ENCODE measurements at places on chromosomes 6 and 20. TPM values are rescaled to one million over a fixed set of nuclear protein-coding genes. Genes with fewer than 3 reads are reported as not detected.

The HCRTR2 gene
- total RNA-seq, result not detected

The SMLR1 gene
- not detected for total RNA-seq

The GJA1 gene
- total RNA-seq, result 46.3 TPM

The SPATA25 gene
- 4.3 TPM for total RNA-seq

The RIPPLY2 gene
- total RNA-seq, result not detected

The SLC17A4 gene
- not detected for total RNA-seq

DNA sequence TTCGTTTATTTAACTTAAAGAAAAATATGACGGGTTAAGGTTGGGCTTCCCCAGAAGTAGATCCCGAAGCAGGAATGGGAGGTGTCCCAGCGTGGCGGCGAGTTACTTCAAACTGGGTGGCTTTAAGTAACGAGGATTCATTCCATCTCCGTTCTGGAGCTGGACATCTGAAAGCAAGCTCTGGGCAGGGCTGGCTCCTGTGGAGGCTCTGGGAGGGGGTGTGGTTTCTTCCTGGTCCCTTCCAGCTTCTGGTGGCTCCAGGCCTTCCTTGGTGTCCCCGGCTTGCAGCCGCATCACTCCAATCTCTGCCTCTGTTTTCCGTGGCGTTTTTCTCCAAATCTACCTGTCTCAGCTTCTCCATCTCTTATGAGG lies 47.3 kb upstream of the BHLHE23 start:
- no peak overlapping the region for H3K4me3 ChIP-seq
- H3K27me3 ChIP-seq, result no peaks in the 10 kb centered on the region
- DNase-seq, result no peak
- H3K36me3 ChIP-seq, result no peaks in the 10 kb centered on the region
- H3K4me1 ChIP-seq, result no peaks in the 10 kb centered on the region

GRCh38 chr6:44010411-44011349 lies 116.6 kb downstream of the MRPL14 start:
- no peaks in the 10 kb centered on the region for H3K4me1 ChIP-seq
- H3K27ac ChIP-seq, result no peak overlapping the region
- H3K27me3 ChIP-seq, result no peaks in the 10 kb centered on the region
- no peak overlapping the region for H3K4me3 ChIP-seq

DNA sequence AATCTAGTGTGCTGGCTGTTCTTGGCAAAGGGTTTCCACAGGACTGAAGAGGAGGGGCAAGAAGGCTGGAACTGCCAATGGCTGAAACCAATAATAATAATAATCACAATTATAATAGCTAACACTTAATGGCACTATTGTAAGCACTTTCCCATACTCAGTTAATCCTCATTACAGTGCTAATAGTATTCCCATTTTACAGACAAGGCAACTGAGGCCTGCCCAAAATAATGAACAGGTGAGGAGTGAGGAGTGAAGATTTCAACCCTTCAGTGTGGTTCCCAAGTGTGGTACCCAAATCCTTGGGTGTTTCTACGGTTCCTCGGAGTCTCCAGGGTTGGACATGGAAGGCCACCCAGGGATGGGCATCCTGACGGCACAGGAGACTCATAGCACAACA lies 69.9 kb downstream of the TRERF1 start:
- no peaks in the 10 kb centered on the region for H3K36me3 ChIP-seq
- no peaks in the 10 kb centered on the region for H3K27me3 ChIP-seq
- no peak for DNase-seq
- H3K27ac ChIP-seq, result no peak overlapping the region
- H3K4me3 ChIP-seq, result no peak overlapping the region

GRCh38 chr6:1890987-1891386 lies 281.3 kb downstream of the FOXC1 start:
- H3K27me3 ChIP-seq, result no peaks in the 10 kb centered on the region
- H3K36me3 ChIP-seq, result no peaks in the 10 kb centered on the region
- no peaks in the 10 kb centered on the region for H3K4me1 ChIP-seq
- no peak overlapping the region for H3K4me3 ChIP-seq

GRCh38 chr6:82863781-82864180 lies 201.9 kb downstream of the UBE3D start:
- no peak overlapping the region for H3K27ac ChIP-seq
- no peaks in the 10 kb centered on the region for H3K27me3 ChIP-seq
- H3K36me3 ChIP-seq, result no peaks in the 10 kb centered on the region

- no peak for DNase-seq
- H3K4me1 ChIP-seq, result no peaks in the 10 kb centered on the region
- no peak overlapping the region for H3K27ac ChIP-seq
- no peak overlapping the region for H3K4me3 ChIP-seq
- no peaks in the 10 kb centered on the region for H3K27me3 ChIP-seq
Observed at GRCh38 chr20:21047981-21048380, 58.2 kb downstream of the LINC00237 start.

- no peaks in the 10 kb centered on the region for H3K27me3 ChIP-seq
- DNase-seq, result no peak
- no peak overlapping the region for H3K27ac ChIP-seq
- H3K4me1 ChIP-seq, result no peaks in the 10 kb centered on the region
- H3K36me3 ChIP-seq, result no peaks in the 10 kb centered on the region
Observed at GRCh38 chr6:105209950-105210706, 30.3 kb upstream of the POPDC3 start.

- H3K27me3 ChIP-seq, result no peaks in the 10 kb centered on the region
- H3K4me3 ChIP-seq, result no peak overlapping the region
- DNase-seq, result no peak
Observed at GRCh38 chr20:4838526-4838925, 116.8 kb downstream of the PRND start.

DNA sequence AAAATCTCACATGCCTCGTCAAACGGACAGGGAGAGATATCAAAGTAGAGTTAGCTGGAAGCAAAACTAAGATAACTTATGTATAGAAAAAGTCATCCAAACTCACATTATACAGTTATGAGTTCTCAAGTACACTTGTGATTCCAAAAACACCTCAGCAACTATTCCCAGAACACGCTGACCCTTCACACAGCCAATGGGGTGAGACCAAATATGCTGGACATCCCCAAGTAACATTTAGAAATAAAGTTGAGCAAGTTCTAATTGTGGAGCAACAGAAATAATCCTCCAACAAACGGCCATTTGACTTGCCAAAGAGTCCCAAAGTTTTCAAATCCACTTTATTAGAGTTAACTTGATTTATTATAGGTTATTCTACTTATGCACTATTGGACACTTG lies 52.4 kb downstream of the LY86 start:
- H3K27me3 ChIP-seq, result no peaks in the 10 kb centered on the region
- H3K27ac ChIP-seq, result no peak overlapping the region
- no peaks in the 10 kb centered on the region for H3K4me1 ChIP-seq
